BE2C (cell line): ENCODE measurements at places on chromosomes 3 and 15.

GRCh38 chr3:110886222-110886893 lies 185.3 kb upstream of the NECTIN3 start:
- no peak for DNase-seq

GRCh38 chr3:184315543-184315867 lies 1.1 kb downstream of the EIF4G1 start:
- DNase-seq: no peak

DNA sequence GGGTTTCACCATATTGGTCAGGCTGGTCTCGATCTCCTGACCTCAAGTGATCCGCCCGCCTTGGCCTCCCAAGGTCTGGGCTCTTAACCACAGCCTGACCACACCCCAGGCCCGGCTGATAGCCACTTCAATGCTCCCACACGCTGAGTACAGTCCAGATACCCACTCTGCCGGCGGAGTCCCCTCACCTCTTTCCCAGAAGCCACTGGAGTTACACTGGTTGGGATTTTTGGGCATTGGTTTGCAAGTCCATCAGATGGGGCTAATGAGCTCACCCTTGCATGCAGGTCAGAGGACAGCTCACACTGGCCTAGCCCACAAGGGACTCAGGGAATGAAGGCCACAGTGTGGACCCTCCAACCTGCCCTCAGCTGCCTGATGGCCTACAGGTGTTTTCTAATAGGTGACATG lies 60.1 kb downstream of the IQSEC1 start:
- DNase-seq: no peak

- no peak for DNase-seq
Observed at GRCh38 chr15:94105760-94106159, 125.6 kb upstream of the MCTP2 start.

DNA sequence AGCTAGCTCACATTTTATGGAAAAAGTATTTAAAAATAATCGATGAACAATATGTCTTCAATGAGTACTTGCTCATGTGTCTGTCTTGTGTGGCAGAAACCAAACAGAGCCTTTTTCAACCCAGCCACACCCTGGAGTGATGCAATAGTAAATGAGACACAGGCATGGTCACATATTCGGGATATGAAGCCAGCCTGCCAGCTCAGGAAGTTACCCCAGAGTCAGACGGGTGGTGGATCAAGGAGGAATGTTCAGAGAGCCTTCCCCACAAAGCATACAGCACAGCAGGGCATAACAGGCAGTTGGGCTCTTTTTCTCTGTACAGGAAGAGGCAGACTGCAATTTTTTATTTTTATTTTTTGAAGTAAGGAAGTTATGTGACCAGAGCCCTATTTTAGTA lies 27.3 kb downstream of the LARP6 start:
- DNase-seq: no peak

GRCh38 chr3:31661286-31661685 lies 128.6 kb downstream of the STT3B start:
- DNase-seq: no peak

- no peak for DNase-seq
Observed at GRCh38 chr3:150161011-150161410, 190.3 kb upstream of the PFN2 start.

DNA sequence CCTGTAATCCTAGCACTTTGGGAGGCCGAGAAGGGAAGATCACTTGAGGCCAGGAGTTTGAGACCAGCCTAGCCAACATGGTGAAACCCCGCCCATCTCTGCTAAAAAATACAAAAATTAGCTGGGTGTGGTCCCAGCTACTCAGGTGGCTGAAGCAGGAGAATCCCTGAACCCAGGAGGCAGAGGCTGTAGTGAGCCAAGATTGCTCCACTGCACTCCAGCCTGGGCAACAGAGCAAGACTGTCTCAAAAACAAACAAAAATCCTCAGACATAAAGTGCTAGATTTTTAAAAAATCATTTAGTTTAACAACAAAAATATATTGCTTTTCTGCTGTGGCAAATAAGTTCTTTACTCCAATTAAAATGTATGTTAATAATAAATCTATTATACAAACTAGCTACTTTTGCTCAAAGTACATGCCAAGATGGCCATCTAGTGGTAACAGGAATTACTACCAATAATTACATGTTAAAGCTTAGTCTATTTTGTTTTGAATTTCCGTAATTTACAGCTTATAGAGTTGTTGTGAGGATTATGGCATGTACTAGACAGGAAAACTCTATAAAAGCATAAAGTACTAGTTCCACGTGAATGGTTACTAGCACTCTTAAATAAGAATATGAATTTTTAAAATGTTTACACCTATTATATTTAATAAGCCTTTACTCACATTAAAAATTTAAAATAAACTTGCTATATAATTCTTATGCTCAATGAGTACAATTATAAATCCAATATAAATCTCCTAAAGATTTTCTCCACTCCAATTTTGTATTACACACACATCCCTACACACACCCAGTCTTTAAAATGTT lies 39.0 kb downstream of the GABPB1 start:
- DNase-seq: no peak

DNA sequence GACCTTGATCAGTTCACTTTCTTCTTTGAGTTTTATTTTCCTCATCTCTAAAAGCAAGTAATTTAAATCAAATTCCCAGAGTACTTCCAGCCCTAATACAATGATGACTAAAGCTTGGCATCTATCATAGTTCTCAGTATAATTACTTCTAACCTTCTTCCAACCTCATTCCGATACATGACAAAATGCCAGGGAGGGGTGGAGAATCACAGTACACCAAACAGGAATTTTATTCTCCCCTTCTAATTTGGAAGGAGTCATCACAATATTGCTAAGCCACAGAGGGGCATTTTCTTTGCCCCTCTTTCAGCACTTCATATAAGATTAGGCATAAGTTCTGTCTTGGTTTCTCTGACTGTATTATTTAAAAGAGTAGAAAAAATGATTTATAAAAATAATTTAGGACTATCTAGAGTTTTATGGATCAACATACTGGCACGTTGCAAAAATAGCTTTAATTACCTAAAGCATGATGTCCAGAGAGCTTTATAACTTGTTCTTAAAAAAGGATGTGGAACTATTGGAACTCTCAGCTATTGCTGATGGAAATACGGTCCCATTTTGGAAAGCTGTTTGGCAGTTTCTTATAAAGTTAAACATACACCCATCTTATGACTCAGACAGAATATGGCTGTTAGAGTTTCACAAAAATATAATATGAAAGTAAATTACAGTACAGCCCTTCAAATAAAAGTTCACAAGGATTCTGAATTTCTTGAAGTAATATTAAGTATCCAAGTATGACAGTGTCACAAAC lies 86.9 kb upstream of the UBE2E2 start:
- DNase-seq: no peak
